Pancreas (tissue), 10 donors: ENCODE measurements at places on chromosomes 11 and 22. TPM values are rescaled to one million over a fixed set of nuclear protein-coding genes. Genes with fewer than 3 reads are reported as not detected.

DNA sequence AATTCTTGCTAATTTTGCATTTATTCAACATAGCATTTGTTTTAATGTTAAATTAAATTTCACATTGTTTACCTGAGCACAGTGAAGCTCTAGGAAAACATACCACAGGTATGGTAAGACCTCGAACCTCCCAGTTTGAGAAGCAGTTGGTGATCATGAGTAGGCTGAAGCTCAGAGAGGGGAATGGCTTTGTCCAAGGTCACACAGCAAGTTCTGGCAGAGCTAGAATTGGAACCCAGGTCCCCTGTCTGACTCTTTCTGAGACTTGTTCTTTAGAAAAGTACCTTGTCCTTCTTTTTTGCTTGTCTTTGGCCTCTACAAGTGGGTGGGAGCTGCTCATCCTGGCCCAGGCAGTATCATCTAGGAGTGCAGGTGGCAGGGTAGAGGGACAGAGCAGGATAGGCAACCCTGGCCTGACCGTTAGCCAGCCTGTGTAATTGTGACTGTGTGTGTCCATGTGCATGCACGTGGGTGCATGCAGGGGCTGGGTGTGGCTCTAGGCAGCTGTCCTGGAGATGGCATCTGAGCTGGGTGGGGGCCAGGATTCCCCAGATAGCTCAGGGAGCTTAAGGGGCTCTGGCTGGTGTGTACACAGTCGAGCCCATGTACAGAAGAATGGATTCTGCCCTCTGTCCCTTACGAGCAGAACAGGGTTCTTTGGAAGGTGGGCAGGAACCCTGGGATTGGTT is 21.6 kb downstream of the PHLDB1 start:
- DNase-seq: peak; percentile 16

GRCh38 chr11:19547044-19547443 is 165.6 kb upstream of the NAV2 start:
- DNase-seq: no peak

The OLFML1 gene
- total RNA-seq: 0.66 TPM

The C11orf68 gene
- total RNA-seq: 19.4 TPM
